ENCODE measurements at places on chromosomes 16 and 17.
A peak's percentile ranks its signal among the peaks of the same experiment; 100 is the strongest.

DNA sequence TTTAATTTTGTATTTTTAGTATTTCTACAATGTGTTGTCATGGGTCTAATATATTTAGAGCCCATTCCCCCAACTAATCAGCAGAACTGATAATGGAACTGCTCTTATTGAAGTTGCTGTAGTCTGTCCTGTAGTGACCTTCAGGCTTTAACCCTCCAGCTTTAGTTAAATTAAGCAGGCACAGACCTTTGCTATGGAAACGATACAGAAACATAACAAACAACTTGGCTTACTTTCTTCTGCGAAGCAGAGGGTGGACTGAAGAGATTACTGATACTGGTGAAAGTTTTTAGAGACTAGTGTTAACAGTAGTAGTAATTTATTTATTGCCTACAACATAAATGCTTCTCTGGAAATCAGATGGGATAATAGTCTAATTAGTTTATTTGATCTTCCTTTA, 61.4 kb downstream of the NFATC3 start:
- DNase-seq: no peak

DNA sequence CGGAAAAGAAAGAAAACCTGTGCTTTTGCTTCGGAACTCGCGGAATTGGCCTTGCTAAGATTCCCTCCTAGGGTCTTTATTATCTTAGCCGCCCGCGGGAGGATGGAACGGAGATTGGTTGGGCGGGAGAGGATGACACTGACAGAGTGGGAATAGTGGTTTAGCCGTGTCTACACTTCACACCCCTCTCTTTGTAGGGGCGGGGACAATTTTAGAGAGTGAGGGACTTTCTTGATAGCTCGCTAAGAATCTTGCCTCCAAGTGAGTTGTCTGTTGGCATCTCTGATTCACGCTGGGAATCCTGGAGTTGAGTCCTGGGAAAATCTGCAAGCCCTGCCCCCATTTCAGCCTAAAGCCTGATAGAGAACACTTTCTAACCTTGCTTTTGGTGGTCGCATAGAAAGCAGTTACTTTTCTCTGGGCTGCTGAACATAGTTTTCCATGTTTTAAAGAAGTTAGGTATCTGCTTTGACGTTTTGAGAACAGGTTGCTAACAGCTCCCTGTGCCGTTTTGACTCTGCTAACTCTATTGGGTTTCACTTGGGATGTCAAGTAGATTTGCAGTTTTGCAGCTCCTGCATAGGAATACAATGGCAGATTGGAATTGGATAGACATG, 697 bp downstream of the NOL11 start:
- DNase-seq: no peak

DNA sequence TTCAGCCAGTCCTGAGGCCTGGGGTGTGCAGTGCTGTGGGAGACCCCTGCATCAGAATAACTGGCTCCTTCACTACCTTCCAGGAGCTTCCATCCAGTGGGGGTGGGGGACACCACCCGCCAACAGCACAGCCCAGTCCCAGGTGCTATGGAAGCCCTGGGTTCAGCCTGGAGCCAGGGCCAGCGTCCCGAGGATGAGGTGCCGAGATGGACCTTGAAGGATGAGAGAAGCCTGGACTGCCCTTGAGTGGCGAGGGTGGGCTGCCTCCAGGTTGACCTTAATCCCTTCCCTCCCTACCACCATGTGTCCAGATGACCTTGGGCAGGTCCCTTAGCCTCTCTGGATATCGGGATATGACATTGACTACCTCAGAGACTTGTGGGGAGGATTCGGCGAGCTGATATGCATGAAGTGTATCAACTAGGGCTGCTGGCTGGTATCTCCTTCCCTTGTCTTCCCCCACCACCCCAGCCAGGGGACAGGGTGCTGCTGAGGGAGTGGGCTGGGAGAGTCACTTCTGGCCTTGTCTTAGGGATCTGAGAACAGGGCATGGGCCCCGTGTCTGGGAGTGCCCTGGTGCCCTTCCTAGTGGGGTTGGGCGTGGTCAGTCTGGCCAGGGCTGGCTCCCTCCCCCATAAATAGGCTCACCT, 14.2 kb upstream of the LASP1NB start:
- DNase-seq: no peak

- DNase-seq: no peak
Observed at GRCh38 chr16:53083119-53083518, 28.3 kb downstream of the CHD9 start.

- no peak for DNase-seq
Observed at GRCh38 chr17:27345141-27345904, 51.4 kb downstream of the WSB1 start.

GRCh38 chr16:17348826-17349225, 121.9 kb downstream of the XYLT1 start:
- no peak for DNase-seq

- DNase-seq: no peak
Observed at GRCh38 chr16:70809392-70810060, 8.6 kb upstream of the VAC14 start.

DNA sequence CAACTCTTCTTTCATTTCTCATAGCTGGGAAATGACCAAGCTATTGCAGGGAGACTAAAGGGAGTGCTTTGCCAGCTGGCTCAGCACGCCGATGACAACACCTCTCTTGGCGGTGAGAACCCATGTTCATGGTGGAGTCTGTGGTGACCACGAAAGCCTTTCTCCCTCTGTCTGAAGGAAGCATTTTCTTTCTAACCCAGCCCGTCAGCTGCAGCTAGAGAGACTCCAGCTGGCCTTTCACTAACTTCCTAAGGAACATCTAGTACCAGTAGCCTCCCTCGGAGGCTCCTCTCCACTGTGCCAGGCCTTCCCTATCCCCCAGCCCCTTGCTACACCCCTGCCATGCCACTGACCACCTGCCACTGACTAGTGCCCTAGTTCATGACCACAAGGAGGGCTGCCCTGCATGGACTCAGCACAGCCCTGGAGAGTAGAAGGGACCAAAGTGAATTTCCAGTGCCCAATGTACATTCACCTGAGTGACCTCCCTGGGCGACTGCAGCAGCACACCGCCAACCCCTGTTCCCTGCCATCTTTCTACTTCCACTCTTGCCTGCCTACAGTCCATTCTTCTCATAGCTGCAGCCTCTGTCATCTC, 81.3 kb downstream of the CBLN1 start:
- peak; percentile 63 for DNase-seq

GRCh38 chr17:27403480-27404005, 52.7 kb upstream of the KSR1 start:
- DNase-seq: no peak

- no peak for DNase-seq
Observed at GRCh38 chr16:75502916-75503605, 7.8 kb upstream of the CHST6 start.

- no peak for DNase-seq
Observed at GRCh38 chr17:58641887-58642311, 49.9 kb downstream of the TEX14 start.

DNA sequence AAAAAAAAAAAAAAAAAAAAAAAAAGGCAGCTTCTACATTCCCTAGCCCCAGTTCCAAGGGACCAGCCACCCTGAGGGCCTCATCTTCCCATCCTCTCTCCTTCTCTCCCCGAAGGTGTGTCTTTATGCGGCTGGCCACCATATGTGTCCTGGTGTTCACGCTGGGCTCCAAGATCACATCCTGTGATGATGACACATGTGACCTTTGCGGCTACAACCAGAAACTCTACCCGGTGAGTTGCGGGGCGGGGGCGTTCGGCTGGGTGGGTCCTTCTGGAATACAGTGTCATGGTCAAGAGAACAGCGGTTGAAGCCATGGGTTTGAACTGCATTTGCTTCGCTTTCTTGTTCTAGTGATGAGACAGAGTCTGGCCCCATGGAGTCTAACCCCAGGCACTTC, 22.6 kb upstream of the COQ7 start:
- DNase-seq: no peak

GRCh38 chr17:51736356-51736755, 422.2 kb downstream of the CA10 start:
- no peak for DNase-seq

DNA sequence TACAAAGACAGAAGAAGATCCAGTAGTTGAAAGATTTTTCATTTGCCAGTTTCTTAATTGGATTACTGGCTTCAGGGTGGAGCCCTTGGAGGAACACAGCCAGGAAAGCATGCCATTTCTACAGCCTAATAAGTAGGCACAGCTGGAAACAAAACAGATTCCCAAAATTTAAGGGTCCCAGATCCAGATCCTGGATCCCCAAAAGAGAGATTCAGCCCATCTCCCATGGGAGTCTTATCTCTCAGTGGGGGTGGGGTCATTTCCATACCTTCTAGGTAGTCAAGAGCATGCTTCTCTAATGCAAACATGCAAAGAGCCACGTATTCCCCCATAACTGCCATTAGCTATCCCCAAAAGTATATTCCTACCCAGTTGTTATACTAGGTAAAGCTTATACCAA, 49.9 kb downstream of the SCPEP1 start:
- no peak for DNase-seq

- no peak for DNase-seq
Observed at GRCh38 chr17:37088913-37089312, 140.2 kb downstream of the AATF start.

GRCh38 chr17:32483451-32484019, 3.3 kb upstream of the CDK5R1 start:
- peak; percentile 87 for DNase-seq

DNA sequence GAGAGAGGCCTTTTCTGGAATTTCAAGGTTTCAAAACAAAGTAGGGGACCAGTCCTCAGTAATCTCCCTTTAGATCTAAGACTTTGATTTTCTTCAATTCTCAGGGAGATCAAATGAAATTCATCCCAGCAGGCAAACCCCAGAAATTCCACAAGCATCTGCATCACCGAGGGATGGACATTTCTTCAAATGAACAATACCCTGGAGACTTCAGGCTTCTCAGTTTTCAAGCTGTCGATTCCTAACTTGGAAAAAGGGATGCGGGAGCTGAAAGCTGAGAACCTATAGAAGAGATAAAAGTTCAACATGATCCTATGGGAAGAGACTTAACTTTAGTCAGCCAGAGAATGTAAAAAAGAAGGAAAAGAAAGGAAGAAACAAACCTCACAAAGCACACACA, 296.9 kb upstream of the CDH5 start:
- no peak for DNase-seq

GRCh38 chr17:45836047-45837044, 8.3 kb upstream of the SPPL2C start:
- no peak for DNase-seq

DNA sequence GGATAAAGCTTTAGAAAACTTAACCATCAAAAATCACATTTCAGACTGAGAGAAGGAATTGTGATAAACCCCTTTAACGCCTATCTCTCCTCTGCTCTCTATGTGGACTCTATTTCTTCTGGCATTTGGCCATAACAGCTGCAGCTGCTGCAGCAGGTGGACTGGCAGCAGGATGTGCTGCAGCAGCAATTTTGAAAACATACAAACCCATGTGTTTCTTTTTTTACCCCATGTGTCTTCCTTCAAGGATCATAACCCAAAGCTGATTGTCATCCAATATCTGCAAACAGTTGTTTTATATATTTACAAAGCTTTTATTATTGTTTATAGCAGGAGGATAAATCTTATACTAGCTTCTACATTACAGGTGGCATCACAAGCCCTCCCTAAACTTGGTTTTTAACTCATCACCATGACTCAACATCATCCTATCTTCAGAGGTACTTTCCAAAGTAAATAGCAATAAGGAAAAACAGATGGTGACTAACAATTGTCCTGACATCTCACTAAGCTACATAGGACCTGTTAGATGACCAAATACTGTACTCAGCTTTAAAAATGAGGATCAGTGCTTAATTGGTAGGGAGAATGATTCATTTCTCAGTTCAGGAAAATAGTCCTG, 14.5 kb upstream of the KRTAP9-2 start:
- no peak for DNase-seq

DNA sequence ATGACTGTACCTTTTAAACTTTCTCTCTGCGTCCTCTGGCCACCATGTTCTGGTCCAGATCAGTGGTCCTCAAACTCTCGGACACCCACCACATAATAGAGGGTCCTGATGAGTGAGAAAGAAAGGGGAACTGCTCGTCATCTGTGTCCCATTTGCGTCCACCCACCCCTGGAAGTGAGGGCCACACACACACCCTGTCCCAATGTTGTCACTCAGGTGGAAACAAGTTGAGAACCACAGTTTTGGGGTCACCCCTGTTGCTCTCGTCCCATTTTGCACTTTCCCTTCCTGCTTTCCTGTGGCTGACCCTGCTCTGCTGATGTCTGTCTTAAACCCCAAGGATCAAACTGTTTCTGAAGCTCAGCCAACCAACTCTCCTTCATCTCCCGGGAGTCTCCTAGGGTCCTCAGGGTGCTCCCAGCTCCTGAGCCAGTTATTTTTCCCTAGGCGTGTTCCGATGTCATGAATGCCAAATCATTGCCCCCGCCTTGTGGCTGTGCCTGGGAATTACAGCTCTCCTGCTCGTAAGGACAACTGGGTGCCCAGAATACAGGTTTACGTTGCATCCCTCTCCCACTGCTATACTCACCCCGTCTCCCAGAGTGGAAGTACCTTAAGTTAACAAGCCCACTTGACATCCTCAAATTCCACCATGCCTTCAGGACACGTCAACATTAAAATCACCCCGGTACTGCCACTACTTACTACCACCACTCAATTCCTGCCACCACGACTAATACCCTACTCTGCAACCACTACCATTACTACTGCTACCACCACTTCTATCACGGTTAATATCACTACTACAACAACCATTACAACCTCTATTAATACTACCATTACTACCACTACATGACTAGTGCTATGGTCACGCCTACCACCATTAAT, 26.0 kb upstream of the HNF1B start:
- DNase-seq: peak; percentile 61

- no peak for DNase-seq
Observed at GRCh38 chr16:71626018-71626857, at the start of gene MARVELD3. TSS of gene MARVELD3 (plus strand) at chr16:71626184. CDS start at chr16:71626230, 46 bp downstream.

GRCh38 chr17:57984261-57984890, 3.7 kb downstream of the VEZF1 start:
- no peak for DNase-seq

DNA sequence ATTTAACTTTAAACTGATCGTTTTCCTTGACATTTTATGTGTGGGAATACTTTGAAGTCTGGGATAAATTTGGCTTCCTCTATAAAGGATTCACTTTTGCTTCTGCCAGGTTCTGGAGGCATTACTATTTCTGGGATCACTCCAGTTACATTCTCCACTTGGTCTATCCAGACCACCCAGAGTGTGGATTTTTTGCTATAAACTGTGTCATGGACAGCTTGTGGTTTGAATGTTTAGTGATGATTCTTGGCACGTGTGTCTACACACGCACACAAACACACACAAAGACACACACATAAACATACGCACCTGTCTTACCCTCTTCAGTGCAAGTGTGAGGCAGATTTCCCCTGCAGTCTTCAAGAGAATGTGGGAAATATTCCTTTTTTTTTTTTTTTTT, 27.4 kb upstream of the MSI2 start:
- DNase-seq: no peak

- DNase-seq: peak; percentile 48
Observed at GRCh38 chr17:57732062-57732461, 13.0 kb downstream of the CCDC182 start.

GRCh38 chr17:13776027-13776551, 174.4 kb upstream of the HS3ST3A1 start:
- DNase-seq: peak; percentile 57

- no peak for DNase-seq
Observed at GRCh38 chr16:24701521-24701951, 27.9 kb upstream of the TNRC6A start.

GRCh38 chr16:68563631-68564381, 24.7 kb downstream of the ZFP90 start:
- DNase-seq: no peak
